CD4-positive, alpha-beta T cell treated with Interleukin-21 for 1 hour (primary cell): ENCODE measurements at places on chromosomes 3 and 15.

DNA sequence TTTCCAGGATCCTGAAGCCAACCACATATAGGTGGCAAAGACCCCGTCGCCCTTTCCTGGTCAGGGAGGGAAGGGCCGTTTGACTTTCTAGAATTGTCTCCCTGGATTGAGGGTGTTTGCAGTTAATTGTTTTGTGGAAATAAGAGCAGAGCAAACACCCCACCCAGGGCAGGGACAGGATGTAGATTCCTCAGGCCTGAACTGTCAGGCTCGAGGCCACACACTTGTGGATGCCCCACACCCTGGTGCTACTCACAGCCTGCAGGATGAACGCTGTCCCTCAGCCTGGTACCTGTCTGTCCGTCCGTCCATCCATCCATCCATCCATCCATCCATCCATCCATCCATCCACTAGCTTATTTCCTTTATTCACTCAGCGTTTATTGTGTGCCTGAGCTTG, 29.9 kb upstream of the FLNB start:
- no peak for DNase-seq

GRCh38 chr3:166362698-166363097, 525.5 kb upstream of the BCHE start:
- no peak for DNase-seq

DNA sequence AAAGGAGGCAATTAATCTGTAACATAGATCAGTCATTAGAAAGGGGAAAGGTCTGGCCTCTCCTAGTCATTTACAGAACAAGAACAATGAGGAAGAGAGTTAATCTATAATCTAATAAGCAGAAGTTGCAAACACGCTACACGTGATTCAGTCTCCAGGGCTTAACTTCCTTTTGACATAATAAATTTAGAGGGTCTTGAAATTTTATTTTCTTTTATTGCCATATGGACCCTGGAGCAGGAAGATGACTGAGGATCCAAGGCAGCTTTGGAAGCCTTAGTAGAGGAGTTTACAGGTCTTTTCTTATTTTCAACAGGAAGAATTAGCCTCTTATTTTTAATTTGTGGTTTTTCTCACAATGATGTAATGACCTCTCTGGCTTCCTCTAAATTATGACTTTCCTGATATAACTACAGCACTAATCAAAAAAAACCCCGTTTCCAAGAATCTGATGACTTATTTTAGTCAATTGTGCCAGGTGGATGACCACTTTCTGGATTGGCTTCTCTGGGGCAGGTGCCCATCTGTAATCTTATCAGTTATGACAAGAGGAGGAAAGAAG, 32.2 kb downstream of the ADGRG7 start:
- no peak for DNase-seq

DNA sequence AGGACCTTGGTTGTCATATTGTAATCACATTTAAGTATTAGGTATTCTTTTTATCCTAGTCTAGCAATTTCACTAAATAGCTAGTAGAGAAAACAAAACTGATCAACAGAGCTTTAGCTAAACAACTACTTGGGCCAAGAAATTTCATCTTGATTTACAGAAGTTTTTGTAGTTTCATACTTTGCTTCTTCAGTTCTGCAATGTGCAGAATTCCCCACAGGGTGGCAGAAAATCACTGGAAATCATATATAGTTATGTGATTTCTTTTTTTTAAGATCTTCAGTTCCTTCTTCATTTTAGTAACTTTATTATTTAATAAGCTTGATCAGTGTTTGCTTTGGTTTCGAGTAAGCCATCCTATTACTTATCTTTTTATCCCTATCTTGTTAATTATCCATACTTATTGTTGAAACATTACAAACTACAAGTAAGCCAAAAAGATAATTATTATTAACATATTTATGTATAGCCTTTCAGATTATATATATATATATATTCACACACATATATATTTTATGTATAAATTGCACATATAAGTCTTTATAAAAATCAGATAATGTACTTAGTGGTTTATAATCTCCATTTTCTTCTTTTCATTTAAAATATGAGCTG, 2.2 kb upstream of the BNIP2 start:
- peak; percentile 69 for DNase-seq

DNA sequence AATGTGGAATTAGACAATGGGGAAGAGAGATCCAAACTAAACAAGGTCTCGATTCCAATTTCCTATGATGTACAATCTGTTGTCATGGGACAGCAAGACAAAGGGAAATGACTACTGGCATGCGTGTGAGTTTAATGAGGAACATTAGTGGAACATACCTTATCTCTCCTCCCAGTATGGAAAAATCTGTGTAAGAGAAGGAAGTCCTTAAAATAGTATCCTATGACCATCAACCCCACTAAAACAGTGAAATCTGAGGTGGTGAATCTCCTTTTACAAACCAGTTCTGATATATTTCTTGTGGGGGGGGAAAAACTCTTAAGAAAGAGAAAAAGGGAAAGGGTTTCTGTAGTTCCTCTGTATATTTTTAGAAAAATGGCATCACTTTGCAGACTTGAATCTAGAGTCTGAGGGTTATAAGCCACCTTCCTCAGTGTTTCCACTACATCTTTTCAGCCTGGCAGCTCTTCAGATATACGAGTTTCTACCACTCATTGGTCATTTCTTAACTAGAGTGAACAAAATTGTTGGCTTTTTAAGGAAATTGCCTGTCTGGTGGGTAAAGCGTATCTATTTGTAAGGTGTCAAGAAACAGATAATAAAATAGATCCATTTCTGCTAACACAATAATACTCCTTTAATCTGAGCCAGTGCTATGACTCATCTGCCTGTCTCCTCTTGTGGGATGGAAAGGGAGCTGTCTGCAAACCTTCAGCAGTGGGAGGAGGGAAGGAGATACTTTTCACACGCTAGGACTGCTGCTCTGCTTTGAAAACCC, 3.0 kb upstream of the TNFAIP8L3 start:
- no peak for DNase-seq

- no peak for DNase-seq
These were observed 69.8 kb upstream of the GCNT3 start for GRCh38 chr15:59541750-59542149.

GRCh38 chr15:57130956-57131355, 212.5 kb downstream of the TCF12 start:
- no peak for DNase-seq

DNA sequence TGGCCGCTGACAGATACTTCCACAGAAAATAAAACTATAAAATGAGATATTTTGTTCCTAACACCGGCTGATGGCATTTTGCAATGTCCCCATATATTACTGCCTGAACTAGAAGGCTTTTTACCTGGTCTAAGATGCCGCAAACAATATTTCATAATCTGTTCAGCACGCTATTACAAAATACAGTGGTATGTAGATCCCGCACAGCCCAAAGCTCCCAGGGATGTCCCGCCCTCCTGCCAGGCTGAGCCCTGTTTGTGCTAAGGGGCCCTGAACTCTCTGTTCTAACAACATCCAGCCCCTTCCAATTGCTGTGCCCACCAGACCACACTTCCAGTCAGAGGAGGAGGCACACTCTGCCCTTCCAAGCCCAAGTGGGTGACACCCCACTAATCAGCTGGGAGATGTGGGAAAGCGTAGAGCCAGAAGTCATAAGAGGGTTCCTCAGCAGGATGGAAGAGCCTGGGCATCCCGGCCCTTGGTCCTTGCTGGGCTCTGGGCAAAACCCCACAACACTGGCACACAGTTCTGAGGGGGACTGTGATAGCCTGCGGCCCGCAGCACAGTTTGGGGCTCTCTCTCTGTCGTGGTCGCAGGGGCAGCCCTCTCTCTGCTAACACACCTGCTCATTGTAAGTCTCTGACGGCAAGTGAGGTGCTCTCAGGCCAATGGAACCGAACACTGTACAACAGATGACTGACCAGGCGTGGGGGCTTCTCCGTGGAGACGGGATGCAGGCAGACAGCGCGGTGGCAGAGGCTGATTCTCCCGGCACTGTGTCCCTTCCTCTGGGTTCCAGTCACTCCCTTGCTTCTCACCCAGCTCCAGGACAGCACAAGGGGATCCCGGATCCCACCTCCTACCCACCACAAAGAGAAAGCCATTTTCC, 55.2 kb downstream of the PCSK6 start:
- DNase-seq, result no peak

- DNase-seq, result no peak
These were observed 56.7 kb upstream of the RNF7 start for GRCh38 chr3:141681390-141681780.

DNA sequence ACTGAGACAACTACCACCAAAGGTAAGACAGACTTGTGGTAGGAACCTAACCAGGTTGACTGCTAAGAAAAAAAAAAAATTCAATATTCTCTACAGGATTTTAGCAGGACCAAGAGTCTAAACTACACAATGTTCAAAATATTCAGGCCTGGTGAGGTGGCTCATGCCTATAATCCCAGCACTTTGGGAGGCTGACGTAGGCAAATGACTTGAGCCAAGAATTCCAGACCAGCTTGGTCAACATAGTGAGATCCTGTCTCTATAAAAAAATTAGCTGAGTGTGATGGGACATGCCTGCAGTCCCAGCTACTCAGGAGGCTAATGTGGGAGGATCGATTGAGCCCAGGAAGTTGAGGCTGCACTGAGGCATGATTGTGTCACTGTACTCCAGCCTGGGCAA, 341.6 kb upstream of the WNT5A start:
- no peak for DNase-seq

GRCh38 chr15:64809649-64810496, 15.6 kb downstream of the PIF1 start:
- DNase-seq, result peak; percentile 62

DNA sequence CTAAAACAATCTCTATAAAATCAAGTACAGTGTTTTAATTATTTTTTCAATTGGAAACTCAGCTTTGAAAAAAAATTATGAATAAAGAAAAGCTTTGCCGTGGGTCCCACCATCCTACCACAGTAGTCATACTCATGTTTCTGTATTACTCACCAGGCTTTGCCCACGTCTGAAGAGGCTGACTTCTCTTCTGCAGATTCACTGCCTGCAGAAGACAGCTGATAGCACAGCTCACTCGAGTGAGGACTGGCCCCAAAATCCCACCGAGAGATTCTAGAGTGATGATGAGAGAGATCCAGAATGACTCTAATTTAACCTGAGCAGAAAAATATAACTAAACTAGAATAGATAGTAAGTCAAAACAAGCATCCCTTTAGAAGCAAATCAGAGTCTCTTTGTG, 11.9 kb downstream of the C2CD4B start:
- DNase-seq, result no peak

GRCh38 chr15:42175671-42176070, 19.2 kb upstream of the PLA2G4F start:
- no peak for DNase-seq

- peak; percentile 70 for DNase-seq
These were observed 7.7 kb downstream of the CCR5 start for GRCh38 chr3:46378426-46378942.

GRCh38 chr15:81054236-81054635, 53.5 kb downstream of the TLNRD1 start:
- DNase-seq, result no peak

- DNase-seq, result no peak
These were observed 1009.6 kb downstream of the ROBO2 start for GRCh38 chr3:78049521-78049920.

DNA sequence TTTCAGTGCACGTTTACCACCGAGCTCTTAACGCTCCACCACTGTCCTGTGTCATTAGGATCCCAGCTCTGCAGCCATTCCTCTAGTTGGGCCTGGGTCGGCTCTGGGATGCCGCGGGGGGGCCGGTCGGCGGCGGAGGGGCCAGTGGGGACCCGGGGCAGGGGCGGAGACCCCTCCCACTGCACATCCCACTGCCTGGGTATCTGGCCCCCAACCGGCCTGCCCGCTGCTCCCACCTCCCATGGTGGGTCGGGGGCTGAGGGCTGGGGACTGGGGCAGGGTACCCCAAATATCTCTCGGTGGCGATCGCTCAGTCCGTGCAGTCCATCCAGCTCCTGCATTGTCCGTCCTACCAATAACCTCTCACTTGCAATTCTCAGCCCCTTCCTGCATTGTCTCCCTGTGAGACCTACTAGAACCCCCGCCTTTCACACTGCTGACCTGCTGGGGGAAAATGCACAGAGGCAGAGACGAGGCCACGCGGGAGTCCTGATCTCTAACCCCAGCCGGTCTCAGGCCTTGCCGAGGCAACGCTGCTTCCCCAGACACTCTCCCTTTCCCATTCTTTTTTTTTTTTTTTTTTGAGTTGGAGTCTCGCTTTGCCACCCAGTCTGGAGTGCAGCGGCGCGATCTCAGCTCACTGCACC, 24.0 kb upstream of the MUC20 start:
- DNase-seq, result no peak

GRCh38 chr3:145159640-145160039, 1001.3 kb downstream of the PLOD2 start:
- no peak for DNase-seq

DNA sequence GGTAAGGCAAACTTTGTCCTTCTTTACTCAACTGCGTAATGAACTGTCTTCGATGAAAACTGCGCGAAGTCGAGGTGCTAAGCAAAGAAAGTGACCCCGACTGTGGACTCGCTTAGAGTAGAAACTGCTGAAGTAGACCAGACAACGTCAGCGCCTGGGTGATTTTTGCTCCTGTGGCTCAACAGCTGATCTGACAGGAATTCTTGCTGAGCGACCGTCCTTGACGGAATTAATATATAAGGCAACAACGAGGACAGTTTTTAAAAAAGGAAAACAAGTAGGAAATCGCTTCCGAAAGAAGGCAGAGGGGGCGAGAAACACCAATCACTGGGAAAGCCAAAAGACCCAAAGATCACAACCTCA, 541 bp downstream of the RPS27L start:
- DNase-seq, result peak; percentile 17

DNA sequence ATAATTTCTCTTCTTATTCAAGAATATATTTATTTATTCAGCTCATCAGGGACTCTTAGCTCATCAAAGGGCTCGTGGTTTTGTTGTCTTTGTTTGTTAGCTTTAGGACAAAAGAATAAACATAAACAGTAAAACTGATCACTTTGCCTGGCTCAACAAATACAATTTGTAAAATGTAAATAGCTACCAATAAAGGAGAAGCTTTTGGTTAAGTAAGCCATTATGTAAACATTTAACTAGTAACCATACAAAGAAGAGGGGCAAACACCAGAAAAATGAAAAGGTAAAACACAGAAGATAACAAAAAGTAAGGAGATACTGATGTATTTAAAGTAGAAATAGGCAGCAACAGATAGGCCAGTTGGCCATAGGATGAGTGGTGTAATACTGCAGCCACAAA, 761.7 kb downstream of the ROBO1 start:
- no peak for DNase-seq

DNA sequence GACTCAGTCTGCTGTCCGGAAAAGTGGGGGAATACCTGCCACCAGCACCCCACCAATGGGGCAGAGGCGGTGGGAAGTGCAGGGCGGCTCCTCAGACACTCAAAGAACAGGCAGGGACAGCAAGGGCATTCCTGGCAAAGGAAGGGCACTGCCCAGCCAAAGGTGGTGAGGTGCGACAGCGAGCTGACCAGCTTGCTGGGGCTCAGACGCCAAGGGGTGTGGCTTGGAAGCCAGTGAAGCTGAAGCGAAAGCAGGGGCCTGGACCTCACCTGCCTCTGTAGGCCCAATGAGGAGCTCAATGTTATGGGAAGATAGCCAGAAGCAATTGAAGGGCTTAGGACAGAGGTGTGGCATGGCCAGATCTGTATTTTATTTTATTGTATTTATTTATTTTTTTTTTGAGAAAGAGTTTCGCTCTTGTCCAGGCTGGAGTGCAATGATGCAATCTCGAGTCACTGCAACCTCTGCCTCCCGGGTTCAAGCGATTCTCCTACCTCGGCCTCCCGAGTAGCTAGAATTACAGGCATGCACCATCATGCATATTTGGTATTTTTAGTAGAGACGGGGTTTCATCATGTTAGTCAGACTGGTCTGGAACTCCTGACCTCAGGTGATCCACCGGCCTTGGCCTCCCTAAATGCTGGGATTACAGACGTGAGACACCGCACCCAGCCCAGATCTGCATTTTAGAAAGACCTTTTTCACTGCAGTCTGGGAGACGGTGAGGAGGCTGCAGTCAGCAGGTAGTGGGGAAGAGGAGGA, 4.4 kb upstream of the LMAN1L start:
- no peak for DNase-seq
